Fibroblast of lung (primary cell): ENCODE measurements at places on chromosomes 1 and 21. TPM values are rescaled to one million over a fixed set of nuclear protein-coding genes. Genes with fewer than 3 reads are reported as not detected.

DNA sequence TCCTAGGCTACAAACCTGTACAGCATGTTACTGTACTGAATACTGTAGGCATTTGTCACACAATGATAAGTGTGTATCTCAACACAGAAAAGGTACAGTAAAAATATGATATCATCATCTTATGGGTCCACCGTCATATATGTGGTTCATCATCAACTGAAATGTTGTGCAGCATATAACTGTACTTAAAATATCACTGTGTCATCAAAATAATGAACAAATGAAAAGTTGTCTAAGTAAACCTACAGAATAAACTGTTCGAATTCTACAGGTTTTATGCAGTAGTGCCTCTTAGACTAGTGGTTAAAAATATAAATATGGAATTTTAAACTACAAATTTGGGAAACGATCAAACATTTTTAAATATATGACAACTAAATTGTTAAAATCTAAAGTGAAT, 328.8 kb downstream of the KCTD3 start:
- DNase-seq: no peak

The AGT gene
- 10.6 and 14.1 TPM in 2 replicates for total RNA-seq

- no peak for DNase-seq
These were observed 63.9 kb downstream of the KCNK1 start for GRCh38 chr1:233677690-233678354.

The PDC gene
- not detected in 2 replicates for total RNA-seq

- DNase-seq: no peak
These were observed 228.6 kb downstream of the GRIK1 start for GRCh38 chr21:29711236-29711635.

The BACE2 gene
- total RNA-seq: 31.5 and 33.4 TPM in 2 replicates

DNA sequence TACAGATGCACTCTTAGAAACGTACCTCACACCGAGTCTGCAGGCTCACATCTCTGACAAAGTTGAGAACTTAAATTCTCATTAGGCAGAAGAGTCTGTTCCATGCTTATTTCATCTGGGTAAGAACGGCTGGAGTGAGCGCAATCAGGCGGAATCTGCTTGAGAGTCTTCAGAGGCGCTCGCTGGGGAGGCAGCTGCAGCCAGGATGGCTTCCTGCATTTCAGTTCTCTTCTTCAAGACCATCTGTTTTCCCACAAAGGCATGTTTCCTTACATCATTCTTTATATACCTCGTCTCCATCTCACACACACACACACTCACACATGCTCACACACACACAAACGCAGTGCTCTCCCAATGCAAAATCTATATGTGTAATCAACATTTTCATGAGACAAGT, 497.1 kb downstream of the AJAP1 start:
- no peak for DNase-seq

GRCh38 chr1:200490183-200490582, 80.3 kb upstream of the ZNF281 start:
- DNase-seq: no peak

DNA sequence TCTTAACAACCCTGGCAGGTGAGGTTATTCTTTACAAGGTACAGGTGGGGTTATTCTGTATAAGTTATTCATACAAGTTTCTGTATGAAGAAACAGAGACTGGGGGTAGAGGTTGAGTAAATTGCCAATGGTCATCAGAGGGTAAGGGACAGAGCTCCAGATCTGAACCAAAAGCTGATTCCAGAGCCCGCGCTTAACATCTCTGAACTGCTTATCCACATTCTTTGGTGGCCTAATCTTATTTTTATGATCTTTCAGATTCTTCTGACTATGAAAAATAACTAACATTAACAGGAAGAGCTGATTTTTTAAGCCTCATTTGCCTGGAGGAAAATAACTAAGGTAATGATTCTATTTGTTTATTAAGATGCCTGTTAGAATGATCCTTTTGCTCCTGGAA, 63.9 kb upstream of the BARHL2 start:
- DNase-seq: no peak

- no peak for DNase-seq
These were observed 131.6 kb downstream of the PTGER3 start for GRCh38 chr1:70916034-70916427.

DNA sequence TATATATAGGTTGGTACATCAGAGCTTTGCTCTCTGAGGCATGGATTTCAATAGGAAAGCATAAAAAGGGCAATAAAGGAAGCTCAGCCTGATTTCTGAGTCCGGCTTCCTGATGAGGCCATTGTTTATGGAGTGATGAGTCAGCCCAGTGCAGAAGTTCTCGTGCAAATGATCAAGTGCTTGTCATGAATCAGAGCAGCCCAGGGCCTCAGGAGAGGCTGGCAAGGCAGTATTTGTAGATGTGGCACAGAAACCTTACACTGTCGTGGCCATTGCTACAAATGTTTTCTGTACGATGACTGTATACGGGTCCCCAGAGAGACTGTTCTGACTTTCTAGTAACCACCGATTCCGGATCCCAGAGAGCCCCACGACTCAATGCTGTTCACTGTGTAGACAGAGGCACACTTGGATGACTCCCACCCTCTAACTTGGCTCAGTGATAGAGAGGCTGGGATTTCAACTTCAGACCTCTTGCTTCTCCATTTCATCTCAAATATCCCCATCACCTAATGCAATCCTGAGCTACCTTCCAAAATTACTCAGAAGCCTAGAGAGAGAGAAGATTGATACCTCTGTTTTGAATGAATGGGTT, 26.8 kb downstream of the UMODL1 start:
- peak; percentile 98 for DNase-seq

DNA sequence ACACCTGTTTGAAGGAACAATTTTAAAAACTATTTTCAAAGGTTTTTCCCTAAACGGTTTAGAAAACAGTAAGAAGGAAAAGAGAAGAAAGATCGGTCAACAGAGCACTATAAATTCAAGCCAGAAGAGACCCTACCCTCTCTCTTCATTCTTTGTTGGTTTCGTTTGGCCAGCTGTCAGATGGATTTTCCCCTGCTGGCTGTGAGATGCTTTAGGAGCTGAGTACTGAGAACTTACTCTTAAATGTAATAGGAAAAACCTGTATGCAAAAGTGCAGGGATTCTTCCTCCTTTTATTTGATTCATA, 1.3 kb upstream of the TXNIP start:
- DNase-seq: no peak

The MYOC gene
- total RNA-seq: 1.2 and 2.1 TPM in 2 replicates

- no peak for DNase-seq
These were observed at the start of gene TSPEAR for GRCh38 chr21:44711327-44712202. Gene TSPEAR (minus strand): TSS chr21:44711572. CDS start chr21:44711514, 58 bp downstream.

The SMCP gene
- total RNA-seq: 0.17 TPM in 1 of 2 replicates, not detected in the other

DNA sequence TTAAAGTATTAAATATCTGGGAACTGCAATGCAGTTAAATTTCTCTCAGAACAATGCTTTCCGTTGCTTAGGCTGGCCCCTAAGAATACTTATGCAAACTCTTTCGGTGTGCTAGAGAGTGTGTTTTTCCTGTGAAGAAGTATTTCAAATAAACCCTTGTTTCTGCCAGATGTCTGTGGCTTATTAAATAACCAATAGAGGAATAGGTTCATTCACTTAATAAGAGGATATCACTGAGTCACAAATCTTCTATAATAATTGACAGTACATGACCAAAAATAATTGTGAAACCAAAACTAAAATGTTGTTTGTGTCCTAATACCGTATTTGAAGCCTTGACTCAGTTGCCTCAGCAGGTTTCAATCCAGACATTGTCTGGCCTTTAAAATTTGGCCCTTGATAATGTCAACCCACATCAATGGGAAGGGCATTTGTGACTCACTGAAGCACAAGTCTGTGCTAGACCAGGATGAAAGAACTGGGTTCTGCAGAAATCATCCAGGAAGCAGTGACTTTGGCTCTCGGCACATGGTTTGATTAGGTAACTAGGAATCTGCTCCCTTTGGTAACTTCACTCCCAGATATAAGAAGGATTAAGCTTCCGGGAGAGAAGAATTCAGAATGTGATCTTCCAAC, 104.2 kb upstream of the BARHL2 start:
- no peak for DNase-seq

DNA sequence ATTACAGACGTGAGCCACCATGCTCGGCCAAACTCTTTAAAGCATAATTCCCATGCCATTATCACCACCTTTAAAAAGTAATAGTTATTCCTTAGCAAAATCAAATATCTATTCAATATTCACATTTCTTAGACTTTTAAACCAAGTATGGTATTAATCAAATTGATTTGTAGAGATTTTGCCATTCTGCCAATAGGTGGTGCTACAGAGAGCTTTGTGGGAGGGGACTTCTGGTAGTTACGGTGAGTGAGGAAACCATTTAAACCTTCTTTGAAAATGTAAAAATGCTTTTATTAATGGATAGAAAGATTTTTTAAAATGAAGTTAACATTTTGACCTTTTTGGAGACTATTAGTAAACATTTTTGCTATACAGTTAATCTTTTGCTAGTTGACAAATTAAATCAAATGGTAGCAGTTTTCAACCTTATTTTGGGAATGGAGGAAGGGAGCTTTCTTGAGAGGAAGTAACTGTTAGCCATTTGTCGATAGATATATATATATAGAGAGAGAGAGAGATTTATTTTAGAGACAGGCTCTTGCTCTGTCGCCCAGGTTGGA, 19.3 kb downstream of the IARS2 start:
- peak; percentile 38 for DNase-seq

- peak; percentile 4 for DNase-seq
These were observed 47.2 kb upstream of the PRMT6 start for GRCh38 chr1:107009281-107009680.

- DNase-seq: no peak
These were observed 233.5 kb downstream of the PLPP3 start for GRCh38 chr1:56345831-56346230.
